Suprapubic skin (tissue), 4 donors: ENCODE measurements at places on chromosomes 11 and 22.

DNA sequence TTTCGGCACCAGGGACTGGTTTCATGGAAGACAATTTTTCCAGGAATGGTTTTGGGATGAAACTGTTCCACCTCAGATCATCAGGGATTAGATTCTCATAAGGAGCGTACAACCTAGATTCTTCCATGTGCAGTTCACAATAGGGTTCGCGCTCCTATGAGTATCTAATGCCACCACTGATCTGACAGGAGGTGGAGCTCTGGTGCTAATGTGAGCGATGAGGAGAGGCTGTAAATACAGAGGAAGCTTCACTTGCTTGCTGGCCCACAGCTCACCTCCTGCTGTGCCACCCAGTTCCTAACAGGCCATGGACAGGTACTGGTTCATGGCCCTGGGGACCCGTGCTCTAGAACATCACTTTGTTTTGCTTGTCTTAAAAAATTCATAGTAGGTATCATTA is 41.8 kb upstream of the AMPD3 start:
- DNase-seq: no peak

DNA sequence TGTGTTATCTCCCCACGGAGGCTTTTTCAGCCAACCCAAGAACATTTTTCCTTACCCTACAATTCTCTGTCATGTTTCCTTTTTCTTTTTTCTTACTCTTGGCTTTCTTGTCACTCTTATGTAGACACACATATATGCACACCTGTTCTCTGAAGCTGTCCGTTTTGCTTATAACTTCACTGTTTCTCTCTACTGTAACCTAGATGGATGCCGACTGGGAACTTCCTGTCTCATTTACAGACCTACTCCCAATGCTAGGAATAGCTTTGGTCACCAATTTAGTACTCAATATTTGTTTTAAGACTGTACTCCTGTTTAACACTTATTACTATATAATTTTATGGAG is 9.9 kb upstream of the CASP12 start:
- DNase-seq: no peak

DNA sequence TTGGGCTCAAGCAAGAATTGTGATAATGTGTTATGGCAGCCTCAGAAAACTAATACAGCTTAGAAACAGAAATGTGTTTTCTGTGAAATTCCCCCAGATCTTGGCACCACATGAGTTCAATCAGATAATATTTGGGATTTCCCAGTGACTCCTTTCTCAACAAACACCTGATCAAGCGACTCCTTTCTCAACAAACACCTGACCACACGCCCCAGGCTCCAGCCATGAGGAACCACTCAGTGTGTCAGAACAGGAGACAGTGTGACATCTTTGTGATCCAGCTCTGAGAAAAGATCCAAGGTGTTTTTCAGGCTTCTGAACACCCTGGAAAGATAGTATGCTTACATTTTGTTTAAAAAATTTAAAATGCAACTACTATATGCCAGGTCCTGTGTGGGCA is 1.9 kb upstream of the UVRAG start:
- no peak for DNase-seq

DNA sequence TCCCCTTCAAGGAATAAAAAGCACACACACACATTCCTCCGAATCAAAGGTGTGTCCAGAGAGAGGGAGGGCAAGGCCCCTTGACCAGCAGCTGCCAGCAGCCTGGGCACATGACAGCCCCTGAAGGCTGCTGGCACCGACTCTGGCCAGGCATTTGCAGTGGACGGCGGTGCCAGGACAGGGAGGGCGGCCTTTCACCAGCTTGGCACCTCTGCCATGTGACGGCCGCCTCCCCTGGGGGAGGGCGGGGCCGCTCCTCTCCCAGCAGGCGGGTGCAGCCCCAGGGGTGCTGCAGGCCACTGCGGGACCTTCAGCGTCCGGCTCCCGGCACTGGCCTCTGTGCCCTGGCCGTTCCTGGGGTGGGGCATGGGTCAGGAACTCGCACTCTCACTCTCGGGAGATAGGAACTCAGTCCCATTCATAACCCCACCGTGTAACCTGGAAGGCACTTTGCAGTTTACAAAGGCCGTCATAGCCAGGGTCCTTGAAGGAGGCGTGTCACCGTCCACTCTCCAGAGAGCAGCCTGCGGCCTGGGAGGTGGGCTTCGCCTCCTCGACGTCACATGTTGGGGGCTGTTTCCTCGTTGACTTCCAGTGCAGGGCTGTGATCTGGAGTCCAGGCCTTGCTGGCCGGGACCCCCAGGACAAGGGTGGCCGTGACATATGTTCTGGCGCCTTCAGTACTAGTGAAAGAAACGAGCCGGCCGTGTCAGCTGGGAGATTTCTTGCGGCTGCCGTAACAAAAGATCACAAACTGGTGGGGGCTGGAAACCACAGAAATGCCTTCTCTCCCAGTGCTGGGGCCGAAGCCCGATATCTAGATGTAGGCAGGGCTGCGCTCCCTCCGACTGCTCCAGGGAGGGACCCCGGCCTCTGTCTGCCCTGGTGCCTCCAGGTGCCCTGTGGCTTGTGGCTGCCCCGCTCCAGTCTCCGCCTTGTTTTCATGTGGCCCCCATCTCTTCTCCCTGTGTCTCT is 39.9 kb upstream of the SMIM38 start:
- DNase-seq: no peak

GRCh38 chr11:86209806-86210657 is 34.5 kb upstream of the EED start:
- DNase-seq: no peak

- DNase-seq: no peak
Observed at GRCh38 chr22:22865311-22866072, 22.1 kb upstream of the IGLL5 start.

- DNase-seq: no peak
Observed at GRCh38 chr11:112322173-112322790, 61.6 kb upstream of the PLET1 start.

DNA sequence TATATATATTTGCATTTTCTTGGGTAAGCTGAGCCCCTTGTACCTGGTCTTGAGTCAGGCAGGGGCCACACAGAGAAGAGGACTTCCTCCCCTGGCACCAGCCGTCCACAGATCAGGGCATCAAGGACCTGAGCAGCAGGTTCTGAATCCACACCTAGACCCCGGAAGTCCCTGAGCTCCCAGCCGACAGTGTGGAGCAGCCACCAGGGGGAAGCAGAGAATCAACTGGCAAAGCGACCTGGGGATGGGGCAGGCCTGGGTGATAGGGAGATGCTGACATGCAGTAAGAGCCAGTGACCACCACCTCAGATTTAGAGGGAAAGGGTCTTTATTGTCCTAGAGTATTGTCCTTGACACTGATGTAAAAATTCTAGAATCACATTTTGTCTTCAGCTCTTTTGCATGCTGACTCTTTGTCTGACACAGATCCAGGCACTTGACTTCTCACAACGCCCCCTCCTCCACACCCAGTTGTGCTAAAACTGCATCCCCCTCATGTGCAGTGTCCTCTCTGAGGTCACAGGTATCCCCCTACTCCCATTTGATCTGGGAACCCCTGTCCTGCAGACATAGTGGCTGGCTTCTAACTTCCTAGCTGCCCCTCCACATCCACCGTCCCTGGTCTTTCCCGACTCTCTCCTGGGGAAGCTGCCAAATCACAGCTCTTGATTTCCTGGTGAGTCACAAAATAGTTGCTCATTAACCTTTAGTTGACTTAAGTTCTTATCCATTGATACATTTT is 109.3 kb downstream of the GGTLC2 start:
- DNase-seq: peak; percentile 63

DNA sequence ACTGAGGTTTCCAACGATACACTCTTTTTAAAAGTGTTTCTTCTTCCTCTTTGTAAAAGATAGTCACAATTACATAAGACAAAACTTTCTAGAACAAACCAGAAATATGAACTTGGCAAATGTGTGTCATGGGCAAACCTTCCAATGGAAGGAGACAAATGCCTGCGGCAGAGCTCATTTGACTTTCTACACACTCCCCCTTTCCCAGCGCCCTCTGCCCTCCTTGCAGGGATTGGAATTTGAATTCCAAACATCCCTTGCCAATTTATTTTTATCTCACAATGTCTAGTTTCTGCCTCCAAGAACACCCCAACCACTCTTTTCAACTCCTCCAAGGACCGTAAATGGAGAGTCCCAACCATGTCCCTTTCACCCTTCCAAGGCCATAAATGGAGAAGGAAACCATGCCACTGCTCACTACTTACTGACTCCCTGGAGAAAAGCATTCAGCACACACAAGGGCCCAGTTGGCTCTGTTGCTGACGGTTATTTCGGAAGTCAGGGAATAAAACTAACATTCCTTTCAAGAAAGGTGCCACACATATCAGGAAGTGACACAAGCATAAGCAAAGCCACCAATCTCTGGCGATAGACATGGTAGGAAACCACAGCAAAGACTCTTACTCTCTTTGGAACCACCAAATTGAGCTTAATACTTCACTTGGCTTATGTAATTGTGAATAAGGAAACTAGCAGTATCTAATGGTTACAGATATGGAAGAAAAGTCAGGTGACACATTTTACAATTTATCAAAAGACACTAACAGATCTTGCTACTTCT is 15.0 kb upstream of the ESAM start:
- no peak for DNase-seq

DNA sequence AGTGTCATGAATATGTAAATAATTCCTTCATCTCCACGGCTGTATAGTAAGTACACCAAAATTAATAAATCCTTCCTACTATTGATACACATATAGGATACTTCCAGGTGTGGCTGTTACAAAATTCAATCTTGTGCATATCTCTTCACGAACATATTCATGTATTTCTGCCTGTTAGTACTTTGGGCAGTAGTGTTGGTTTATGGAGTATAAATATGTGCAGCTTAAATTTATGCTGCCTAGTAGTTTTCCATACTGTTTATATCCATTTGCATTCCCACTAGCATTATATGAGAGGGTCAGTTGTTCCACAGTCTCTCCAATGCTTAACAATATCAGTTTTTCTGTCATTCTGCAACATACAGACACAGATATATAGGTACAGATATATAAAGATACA is 3.9 kb upstream of the OR5M8 start:
- no peak for DNase-seq

GRCh38 chr11:13338019-13338426 is 60.4 kb downstream of the BMAL1 start:
- DNase-seq: no peak

GRCh38 chr11:33507356-33507755 is 193.3 kb downstream of the C11orf91 start:
- DNase-seq: no peak

- no peak for DNase-seq
Observed at GRCh38 chr22:19897726-19898125, 43.1 kb upstream of the GNB1L start.

DNA sequence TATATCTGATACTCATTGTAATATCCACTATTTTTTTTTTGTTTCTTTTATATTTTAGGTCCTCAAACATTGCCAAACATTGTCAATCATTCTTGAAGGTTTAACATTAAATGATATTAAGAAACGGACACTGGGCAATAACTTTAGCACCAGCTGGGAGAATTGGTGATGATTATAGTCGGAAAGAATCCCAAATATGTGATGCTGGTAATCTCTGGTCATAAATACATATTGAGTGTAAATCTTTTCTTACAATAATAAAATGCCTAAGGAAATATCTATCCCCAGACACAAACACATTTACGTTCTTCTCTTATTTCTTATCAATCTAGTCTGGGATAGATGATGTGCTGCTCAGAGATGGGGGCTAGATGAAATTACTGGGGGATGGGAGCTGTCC is 25.2 kb downstream of the OR51E2 start:
- no peak for DNase-seq

DNA sequence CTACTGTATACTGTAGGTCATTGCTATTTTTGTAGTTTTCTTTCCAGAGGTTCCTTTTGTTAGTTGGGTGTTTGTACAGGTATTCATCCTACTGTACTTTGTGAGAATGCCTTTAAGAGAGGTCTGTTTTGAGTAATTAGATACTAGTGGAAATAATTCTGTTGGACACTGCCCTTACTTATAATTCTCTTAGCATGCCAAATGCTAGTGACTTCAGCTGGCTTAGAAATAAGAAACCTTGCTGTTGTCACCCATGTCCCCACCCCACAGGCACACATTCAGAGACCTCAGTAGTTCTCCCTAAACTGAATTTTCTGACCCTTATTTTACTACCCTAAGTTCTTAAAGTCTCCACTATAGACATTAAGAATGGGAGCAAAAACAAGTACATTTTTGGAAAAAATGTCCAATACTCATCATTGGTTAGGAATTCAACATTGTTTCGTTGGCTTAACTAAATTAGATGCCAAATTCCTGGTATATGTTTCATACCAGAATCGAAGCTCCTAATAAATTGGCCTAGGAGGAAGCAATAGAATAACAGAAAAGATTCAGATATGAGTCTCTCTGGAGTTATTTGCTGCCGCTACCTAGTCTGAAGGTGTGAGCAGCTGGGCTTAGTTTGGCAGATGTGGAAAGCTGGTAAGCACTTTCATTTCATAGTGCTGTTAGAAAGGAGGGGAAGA is 28.4 kb downstream of the ZNF143 start:
- DNase-seq: no peak

DNA sequence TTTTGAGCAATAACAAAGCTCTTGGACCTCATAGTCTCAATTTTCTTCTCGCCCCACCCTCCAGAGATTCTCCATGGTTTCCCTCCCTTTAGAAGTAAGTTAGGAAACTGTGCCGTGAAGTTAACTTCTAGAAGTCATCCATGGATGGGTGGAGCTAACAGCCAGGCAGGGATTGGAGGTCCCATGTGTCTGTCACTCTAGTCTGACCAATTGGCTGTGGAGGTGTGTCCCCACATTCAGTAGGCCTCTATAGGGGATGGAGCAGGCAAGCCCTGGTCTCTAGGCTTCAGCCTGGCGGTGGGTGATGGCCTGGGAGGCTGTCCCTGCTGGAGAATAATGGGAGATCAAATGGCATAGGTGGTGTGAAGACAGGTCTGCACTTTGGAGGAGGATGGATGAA is 50.7 kb downstream of the TP53I11 start:
- DNase-seq: no peak

- no peak for DNase-seq
Observed at GRCh38 chr11:11577932-11578911, 43.6 kb downstream of the GALNT18 start.

DNA sequence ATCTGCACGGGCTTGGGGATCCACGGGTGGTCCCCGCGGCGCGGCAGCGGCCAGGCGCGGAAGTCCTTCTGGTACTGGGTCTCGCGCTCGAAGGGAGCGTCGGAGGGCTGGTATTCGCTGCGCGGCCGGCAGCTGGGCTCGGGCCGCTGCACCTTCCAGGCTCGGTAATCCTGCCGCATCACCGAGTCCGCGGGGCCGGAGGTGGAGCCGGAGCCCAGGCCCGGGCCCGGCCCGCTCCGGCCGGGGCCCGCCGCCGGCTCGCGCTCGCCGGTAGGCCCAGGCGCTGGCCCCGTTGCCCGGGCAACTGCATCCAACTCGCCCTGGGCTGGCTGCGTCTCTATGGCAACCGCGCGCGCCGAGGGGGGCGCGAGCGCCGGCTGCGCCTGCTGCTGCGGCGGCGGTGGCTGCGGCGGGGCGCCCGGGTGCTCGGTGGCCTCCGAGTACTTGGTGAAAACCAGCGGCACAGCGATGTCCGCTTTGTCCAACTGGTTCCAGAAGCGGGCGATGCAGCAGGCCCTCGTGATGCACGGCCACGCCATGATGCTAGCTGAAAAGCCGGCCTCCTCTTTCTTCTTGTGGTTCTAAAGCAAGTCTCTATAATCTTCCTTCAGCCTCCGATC is 897 bp downstream of the MAP6 start:
- DNase-seq: no peak
